ENCODE measurements at places on chromosomes 2 and 18.

DNA sequence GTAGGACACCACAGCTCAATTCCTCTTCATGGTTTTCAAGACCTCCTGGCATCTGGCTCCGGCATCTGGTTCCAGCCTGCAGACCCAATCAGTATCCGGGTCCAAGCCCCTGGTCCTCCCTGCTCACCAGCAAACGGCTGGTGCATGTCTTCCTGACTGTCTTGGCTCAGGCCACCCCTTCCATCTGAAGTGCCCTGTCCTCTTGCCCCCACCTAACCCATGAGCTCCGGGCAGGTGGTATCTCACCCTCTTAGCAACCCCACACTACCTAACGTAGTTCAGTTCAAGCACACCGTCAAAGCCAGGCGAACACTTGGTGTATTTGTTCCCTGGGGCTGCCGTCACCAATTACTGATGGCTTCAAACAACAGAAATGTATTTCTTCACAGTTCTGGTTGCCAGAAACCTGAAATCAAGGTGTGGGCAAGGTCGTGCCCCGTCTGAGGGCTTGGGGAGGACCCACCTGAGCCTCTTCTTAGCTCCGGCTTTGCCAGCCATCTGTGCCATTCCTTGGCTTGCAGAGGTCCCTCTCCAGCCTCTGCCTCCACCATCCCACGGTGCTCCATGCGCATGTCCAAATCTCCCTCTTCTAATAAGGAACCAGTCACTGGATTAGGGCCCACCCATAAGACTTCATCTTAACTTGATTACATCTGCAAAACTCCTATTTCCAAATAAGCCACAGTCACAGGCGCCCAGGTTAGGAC is 47.2 kb upstream of the ID2 start:
- DNase-seq, result no peak

GRCh38 chr2:204239411-204240165 is 303.0 kb downstream of the ICOS start:
- DNase-seq, result no peak

- no peak for DNase-seq
Observed at GRCh38 chr2:45918463-45919159, 267.1 kb downstream of the PRKCE start.

- no peak for DNase-seq
Observed at GRCh38 chr2:162747974-162748373, 90.6 kb downstream of the KCNH7 start.

- DNase-seq, result peak; percentile 38
Observed at GRCh38 chr18:74063023-74063422, 84.6 kb downstream of the FBXO15 start.

GRCh38 chr2:198347946-198348345 is 543.6 kb downstream of the PLCL1 start:
- no peak for DNase-seq

DNA sequence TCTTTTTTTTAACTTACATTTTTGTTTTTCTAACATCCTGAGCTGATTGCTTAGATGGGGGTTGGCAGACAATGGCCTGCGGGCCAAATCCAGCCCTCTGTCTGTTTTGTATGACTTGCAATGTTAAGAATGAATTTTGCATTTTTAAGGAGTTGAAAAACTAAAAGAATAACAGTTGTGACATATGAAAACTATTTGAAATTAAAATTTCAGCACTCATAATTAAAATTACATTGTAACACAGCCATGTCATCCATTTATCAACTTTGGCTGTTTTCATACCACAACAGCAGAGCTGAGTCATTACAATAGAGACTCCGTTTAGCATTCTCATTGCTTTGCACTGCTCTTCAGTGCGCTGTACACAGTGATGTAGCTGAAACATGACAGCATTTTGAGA is 94.1 kb upstream of the MC4R start:
- DNase-seq, result no peak

DNA sequence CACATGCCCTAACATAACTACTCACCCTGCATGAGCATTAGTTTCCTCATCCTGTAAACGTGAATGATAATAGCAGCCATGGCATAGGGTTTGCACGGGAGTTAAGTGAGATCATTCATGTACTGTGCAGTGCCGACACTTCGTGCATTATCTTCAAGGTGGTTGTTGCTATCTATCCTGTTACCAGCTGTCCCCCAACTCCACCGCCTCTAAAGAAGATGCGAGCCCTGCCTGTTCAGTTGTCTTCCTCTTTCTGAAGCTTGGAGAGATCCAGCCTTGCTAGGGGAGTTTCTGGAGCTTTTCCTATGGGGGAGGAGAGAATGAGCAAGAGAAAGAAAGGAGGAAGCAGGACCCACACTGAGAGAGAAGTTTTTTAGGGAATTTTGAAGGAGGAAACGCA is 34.4 kb downstream of the YPEL5 start:
- DNase-seq, result no peak

GRCh38 chr2:109523121-109523520 is 90.6 kb downstream of the SEPTIN10 start:
- no peak for DNase-seq

DNA sequence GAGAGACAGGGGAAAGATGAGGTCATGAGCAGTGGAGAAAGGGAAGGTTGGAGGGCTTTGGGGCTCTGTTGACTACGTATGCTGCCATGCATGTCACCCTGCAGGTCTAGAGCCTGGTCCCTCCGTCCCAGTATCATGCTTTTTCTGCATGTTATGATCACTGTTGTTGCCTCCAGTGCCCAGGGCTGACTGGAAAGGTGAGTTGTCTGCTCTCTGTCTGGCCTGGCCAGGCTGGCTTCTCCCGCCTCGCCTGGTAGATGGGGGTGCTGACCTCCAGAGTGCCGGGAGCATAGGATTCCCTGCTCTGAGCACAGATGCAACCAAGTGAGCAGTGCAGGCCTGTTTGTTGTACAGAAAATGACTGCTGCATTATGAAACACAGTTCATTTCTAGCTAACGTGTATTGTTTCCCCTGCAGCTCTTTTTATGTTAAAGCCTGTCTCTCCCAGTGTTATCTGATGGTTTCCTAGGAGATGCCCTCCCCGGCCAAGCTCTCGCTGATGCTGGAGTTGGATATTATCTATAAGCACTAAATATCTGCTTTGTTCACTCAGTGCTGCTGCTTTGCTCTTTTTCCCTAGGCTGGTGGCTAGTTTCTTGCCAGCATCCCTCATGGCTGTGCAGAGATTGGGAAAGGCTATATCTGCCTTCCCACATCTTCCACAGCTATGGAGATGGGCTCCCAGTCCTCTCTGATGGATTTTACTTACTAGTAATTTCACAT is 158.2 kb downstream of the TDRD15 start:
- no peak for DNase-seq

DNA sequence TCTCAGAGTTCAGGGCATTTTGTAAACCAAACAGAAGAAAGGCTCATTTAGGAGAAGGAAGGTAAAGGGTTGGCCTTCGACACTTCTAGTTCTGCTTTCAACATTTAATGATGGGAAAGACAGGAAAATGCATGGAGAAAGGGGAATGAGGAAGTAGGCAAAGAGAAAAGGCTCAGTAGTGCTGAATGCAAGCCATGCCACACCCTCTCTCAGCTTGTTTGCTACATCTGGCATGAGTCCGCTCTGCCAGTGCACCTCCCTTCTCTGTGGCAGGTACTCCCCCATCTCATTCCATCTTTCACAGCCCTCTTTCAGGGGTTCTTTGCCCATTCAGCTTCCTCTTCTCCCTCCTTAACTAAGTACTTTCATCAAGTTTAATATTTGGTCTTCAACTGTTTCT is 120.9 kb upstream of the ITGB6 start:
- no peak for DNase-seq

- DNase-seq, result no peak
Observed at GRCh38 chr18:51121597-51121857, 76.0 kb downstream of the MEX3C start.

DNA sequence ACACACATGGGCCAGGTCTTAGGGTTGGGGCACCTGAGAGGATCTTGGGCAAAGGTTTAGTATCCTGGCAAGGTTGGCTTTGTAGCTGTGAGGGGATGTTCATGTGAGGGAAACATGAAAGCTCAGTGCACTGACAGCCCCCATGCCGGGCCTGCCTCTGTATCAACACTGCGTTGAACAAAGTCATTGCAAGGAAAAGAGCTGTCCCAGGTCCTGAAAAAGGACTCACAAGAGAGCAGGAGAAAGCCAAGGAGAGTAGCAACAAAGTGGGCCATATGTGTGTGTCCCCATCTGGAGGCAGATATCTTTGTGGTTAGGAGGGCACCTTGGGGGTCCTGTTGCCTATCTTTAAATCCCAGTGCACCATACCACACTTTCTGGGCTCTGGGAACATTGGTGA is 237.8 kb upstream of the THSD7B start:
- no peak for DNase-seq

- DNase-seq, result no peak
Observed at GRCh38 chr2:39693245-39693644, 27.5 kb downstream of the TMEM178A start.

- no peak for DNase-seq
Observed at GRCh38 chr2:85453571-85453970, 35.1 kb downstream of the SH2D6 start.

DNA sequence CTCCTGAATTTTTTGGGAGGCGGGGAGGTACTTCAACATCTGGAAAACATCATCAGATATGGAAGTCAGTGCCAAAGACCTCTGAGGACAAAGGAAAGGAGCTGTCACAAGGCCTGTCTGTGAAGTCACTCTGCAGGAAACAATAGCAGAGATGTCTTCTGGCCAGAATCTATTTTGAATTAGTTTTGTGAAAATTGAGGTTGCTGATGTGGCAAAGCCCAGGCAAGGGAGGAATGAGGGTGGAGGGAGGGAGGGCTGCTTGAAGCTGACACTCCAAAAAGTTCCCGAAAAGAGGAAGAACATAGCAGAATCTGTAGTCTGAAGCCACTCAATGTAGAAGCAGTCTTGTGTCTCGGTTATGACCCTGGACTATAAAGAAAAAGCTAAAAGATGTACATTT is 151.1 kb upstream of the LHCGR start:
- no peak for DNase-seq

GRCh38 chr18:60044290-60045006 is 144.7 kb downstream of the PMAIP1 start:
- no peak for DNase-seq

DNA sequence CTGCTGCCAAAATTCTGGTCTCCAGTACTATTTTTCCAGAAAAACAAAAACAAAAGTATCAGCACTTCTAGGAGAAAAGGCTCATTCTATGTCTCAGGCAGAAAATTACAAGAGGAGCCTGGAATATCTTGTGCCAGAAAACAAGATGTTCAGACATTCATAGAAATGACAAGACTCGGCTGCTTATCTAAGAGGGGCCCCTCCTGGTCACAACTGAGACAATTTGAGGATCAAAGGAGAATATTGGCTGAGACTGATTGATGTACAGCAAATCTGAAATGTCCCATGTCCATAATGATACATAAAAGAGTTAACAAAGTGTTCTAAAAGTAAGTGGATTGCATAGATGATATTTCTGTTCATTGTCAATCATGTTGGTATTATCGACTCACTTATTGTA is 2.4 kb upstream of the RPS7 start:
- no peak for DNase-seq

DNA sequence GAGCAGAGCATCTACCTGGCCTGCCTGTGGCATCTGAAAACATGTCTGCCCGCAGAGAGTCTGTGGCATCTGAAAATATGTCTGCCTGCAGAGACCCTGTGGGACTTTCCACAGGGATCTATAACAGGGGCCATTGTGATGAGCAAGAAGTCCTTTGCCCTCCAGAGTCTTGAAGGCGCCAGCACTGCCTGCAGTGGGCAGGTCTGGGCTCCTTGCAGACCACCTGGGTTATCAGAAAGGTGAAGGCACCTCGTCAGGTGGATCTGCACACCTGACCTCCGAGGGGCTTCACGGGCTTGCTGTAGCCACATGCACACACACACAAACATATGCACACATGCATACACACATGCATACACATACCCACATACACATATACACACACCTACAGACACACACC is 189.5 kb upstream of the HDAC4 start:
- DNase-seq, result no peak

- DNase-seq, result no peak
Observed at GRCh38 chr2:193463011-193463410, 1268.3 kb upstream of the TMEFF2 start.

GRCh38 chr2:224181534-224182155 is 142.6 kb upstream of the SERPINE2 start:
- no peak for DNase-seq

DNA sequence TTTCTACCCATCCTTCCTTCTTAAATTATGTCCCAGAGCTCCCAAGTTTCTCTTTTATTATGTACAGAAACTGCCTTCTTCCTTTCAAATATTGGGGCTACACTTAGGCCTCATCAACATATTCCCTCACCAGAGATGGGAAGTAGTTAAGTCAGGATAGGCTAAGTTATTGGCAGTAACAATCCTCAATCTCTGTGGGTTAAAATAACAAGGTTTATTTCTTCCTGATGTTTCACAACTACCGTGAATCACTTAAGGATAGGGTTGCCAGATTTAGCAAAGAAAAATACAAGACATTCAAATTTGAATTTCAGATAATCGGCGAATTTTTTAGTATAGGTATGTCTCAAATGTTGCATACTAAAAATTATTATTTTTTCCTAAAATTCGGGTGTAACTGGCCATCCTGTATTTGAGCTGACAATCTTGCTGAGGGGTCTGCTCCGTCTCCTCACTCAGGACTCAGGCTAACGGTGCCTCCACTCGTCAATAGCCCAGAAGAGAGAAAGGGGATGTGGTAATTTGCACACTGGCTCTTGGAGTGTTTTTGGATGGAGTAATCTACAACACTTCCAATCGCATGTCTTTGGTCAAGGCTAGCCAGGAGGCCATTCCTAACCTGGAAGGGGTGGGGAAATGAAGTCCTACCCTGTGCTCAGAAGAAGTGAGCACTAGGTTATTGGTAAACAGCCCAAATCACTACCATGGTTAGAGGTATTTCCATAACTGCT is 91.7 kb downstream of the ACTR3 start:
- no peak for DNase-seq

GRCh38 chr18:37812961-37813360 is 247.4 kb upstream of the CELF4 start:
- no peak for DNase-seq

- DNase-seq, result no peak
Observed at GRCh38 chr2:47401789-47402554, 984 bp upstream of the MSH2 start.

DNA sequence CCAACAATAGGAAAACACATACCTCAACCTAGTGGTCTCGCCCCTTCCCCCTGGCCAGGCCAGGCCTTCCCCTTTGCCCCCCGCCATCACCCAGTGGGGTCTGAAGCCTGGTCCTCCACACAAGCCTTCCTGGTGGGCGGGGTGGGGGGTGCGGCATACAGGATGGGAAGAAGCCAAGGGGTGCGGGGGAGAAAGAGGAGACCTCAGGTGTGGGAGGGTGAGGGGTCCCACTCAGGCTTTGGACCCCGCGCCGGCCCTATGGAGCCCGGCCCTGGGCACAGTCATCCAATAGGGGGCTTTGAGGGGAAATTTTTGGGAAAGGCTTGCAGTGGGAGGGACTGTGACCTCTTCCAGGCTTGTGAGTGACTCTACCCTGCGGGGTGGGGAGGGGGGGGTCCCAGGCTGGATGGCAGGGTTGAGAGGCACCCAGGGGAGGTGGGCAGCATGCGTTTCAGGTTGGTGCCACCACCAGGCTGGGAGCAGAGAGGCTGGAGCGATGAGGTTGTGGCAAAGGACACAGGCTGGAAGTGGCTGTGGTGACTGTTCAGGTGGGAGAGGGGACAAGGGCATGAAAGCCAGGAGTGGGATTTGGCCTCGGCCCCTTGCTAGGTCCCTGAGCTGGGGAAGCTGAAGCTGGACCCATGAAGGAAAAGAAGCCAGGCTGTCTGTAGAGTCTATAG is 1.3 kb downstream of the SLC66A3 start:
- no peak for DNase-seq

GRCh38 chr2:236993-237539 is 26.8 kb downstream of the SH3YL1 start:
- DNase-seq, result no peak

GRCh38 chr2:58896638-58897037 is 655.5 kb upstream of the FANCL start:
- no peak for DNase-seq

Measured in activated T-cell treated with anti-CD3 and anti-CD28 coated beads, Interleukin-2, amount 50 U/mL, for 48 hours (primary cell).